ENCODE measurements at places on chromosomes 4 and X. TPM values are rescaled to one million over a fixed set of nuclear protein-coding genes. Genes with fewer than 3 reads are reported as not detected.
A peak's percentile ranks its signal among the peaks of the same experiment; 100 is the strongest.

GRCh38 chr4:8188743-8189550, 10.1 kb upstream of the SH3TC1 start:
- peak; percentile 83 for DNase-seq

- DNase-seq, result no peak
Measured at GRCh38 chrX:38138900-38139299, 81.8 kb downstream of the SRPX start.

DNA sequence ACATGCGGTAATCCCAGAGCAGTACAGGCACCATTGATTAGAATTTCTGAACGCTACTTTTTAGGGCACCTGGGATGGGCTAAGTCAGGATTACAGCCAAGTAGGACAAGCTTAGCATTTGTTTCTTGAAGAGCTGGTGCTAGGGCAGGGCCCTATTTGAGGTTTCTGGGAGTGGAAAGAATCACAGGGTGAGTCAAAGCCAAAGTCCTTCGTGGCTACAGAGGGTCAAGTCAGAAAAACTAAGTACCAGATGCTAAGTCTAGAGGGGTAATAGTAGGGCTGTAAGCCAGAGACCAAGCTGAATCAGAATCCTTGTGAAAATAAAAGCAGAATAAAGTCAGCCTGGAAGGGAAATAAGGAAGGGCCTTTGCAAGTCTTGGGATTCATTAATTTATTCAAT, 448.6 kb downstream of the ZIC3 start:
- no peak for DNase-seq

DNA sequence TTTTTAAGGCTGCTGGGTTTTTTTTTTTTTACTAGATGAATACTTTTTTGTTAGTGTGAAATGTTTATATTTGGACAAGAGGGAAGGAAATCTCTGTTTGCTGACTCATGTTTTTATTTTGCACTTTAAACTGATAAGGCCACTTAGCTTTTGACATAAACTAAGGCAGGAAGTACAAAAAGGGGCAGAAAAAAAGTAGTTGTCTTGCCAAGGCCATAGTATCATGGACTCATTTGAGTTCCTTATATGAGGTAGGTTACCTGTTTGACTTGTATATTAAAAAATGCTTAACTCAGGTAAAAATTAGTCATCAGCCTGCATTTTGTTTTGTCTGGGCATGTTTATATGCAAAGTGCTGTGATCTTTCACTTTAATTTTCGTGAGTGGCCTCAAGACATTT, 26.0 kb downstream of the SMAD1 start:
- no peak for DNase-seq

DNA sequence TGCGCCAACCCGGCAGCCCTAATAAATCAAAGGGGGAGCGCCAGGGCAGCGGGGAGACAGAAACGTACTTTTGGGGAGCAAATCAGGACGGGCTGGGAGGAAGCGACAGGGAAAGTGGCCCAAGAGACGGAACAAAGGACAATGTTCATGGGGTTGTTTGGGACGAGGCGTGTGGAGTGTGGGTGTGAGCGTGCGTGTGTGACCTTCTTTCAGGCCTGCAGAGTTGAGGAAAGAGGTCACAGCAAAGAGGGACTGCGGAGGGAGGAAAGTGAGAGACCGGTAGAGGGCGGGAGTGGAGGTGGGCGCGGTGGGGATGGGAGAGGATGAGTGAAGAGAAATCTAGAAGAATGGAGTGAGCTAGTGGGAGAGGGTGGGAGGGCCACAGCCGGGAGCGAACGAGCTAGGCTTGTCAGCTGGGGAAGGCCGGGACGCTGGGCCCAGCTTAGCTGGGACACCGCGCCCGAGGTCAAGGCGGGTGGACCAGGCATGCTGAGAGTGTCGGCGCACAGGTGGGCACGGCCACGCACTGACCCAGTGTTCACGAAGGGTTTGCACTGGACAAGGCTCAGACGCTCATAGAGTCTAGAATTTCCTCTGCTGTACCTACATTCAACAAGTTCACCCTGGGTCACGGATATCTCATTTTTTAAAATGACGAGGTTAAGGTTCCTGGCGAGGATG, 14.7 kb upstream of the PITX2 start:
- DNase-seq, result peak; percentile 51

DNA sequence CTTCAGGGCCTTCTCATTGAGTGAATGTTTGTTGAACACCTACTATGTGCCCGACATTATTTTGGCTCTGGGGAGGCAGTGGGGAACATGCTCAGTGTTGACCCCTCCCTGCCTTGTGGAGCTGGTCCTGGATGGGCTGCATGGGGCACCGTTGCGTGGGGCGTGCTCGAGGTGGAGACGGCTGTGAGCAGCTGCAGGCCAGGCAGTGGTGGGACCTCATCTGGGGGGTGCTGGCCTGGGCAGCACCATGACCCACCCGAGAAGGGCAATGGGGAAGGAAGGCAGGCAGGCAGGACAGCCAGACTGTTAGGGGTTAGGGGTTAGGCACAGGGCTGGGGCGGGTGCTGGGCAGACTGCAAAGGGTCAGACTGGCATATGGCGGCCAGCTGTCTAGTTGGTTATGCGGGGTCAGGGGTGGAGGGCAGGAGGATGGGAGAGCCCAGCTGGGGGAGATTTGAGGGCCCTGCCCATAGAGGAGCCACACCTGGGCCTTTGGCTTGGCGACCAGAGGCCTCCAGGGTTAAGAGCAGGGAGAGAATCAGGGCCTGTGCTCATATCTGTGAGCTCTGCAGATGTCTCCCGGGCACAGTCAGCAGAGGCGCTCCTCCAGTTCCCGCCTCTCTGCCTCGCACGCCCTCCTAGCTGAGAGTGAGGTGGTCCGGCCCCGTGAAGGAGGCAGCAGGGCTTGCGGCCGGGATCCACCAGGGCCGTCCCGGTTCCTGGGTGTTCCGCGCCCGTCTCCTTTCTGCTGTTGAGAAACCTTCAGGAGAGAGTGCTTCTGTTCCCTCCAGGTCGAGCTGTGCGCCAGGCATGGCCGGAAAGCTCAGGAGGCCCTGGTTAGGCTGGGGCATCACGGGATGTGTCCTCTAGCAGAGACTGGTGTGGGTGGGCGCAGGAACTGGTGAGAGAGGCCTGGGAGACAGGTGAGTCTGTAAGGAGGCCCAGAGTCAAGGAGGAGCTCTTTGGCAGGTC, 73.3 kb downstream of the RGS12 start:
- no peak for DNase-seq

DNA sequence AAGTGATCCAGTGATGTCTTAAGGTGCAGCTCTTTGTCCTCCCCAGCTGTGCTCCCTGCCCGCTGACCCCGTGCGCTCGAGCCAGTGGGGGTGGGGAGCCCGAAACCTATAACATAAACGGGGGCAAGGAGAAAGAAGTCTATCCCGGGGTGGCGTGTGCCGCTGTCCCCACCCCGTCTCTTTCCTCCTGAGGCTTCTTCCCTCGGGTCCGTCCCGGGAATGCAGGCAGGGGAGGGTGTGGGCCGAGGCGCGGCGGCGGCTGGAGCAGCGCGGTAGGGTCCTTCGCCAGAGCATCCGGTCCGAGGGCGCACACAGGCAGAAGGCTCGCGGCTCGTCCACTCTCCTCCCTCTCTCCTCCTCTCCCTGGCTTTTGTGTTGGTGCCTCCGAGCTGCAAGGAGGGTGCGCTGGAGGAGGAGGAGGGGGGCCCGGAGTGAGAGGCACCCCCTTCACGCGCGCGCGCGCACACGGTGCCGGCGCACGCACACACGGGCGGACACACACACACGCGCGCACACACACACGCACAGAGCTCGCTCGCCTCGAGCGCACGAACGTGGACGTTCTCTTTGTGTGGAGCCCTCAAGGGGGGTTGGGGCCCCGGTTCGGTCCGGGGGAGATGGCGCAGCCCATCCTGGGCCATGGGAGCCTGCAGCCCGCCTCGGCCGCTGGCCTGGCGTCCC, at the start of gene RAB33A:
RAB33A (plus strand) TSS at position 517 of the 681 bp plus-strand sequence; CDS start at position 618, 101 bp downstream.
- DNase-seq, result no peak

The POF1B gene
- total RNA-seq, result 0.08 TPM

The GPC4 gene
- 22.0 TPM for total RNA-seq

DNA sequence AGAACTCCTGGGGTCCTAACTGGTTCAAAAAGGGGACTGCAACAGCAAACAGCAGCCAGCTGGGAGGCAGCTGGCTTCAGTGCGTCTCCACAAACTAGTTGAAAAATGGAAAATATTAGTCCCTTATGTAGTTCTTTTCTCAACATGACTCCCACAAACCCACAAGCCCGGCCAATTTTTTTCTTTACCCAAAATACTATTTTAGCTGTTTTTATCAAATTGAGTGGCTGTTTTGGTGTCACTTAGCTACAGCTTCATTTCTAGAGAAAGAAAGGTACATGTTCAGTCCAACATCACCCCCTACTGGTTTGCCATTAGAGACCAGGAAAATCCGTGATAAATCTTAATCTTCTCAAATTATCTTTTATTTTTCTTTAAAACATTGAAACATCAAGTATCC, 97.2 kb downstream of the GUCY2F start:
- DNase-seq, result no peak

The GPR50 gene
- not detected for total RNA-seq
